ENCODE measurements at places on chromosomes 13 and 19.

- DNase-seq: no peak
Measured at GRCh38 chr19:6825076-6825774, 52.7 kb downstream of the VAV1 start.

- no peak for DNase-seq
Measured at GRCh38 chr19:11050323-11051114, 38.7 kb upstream of the LDLR start.

DNA sequence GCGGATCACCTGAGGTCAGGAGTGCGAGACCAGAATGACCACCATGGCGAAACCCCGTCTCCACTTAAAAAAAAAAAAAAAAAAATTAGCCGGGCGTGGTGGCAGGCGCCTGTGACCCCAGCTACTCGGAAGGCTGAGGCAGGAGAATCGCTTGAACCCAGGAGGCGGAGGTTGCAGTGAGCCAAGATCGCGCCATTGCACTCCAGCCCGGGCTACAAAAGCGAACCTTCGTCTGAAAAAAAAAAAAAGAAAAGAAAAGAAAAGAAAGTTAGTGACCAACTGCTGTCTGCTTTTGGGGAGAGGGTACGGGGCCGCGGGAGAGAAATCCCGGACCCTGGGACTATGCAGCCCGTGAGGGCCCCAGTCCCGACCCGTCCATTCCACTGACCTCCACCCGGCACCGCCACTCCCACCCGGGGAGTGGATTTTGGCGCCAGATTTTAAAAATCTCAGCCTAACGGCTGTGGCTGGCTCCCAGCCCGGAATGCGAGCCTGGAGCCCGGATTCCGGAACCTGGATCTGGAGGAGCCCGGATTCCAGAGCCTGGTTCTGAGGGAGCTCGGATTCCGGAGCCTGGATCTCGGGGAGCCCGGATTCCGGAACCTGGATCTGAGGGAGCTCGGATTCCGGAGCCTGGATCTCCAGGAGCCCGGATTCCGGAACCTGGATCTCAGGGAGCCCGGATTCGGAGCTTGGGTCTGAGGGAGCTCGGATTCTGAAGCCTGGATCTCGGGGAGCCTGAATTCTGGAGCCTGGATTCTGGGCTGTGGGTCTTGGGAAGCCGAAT lies 6.1 kb upstream of the LMNB2 start:
- DNase-seq: no peak

- DNase-seq: no peak
Measured at GRCh38 chr19:8387688-8388611, 2.2 kb upstream of the RAB11B start.

DNA sequence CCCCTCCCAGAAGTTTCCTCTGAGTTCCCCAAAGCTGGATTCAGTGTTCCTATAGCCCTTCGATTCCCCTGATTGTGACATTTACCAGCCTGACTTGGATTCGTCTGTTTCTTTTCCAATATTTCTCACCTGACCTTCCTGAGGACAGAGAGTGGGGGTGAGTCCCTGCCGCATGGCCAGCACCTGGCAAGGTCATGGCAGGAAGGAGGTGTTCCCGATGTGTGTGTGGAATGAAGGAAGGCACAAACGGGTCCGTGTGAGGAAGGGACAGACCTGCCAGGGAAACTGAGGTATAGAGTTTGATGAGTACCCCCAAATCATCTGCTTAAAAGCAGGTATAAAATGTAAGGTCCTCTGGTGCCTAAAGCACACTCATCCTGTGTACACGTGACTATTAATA lies 3.3 kb downstream of the COL4A1 start:
- no peak for DNase-seq

DNA sequence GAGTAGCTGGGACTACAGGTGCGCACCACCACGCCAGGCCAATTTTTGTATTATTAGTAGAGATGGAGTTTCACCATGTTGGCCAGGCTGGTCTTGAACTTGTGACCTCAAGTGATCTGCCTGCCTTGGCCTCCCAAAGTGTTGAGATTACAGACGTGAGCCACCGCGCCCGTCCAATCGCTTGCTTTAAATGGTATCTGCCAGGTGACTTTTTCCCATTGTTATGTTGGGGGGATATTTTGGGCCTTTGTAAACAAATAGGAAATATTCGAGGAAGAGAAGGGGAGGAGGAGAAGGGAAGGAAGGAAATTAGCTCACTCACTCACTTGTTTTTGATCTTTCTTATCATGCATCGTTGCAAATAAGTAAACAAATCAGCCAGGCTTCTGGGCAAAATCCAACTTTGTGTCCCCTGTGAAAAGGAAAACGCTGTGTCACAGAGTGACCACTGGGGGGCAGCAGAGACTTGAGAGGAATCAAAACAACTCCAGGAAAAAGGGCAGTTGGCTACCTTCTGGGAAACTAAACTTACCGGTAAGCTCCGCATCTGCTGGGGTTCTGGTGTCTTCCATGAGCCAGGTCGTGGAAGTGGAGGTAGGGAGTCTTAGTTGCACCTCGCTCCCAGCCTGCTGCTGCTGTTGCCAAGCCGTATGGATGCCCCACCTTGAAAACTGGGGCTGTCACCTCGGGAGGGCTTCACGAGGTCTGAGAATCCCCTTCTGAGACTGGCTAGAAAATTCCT lies 9.3 kb upstream of the RANBP3 start:
- no peak for DNase-seq

- no peak for DNase-seq
Measured at GRCh38 chr13:32135056-32135390, 103.4 kb downstream of the FRY start.

- DNase-seq: no peak
Measured at GRCh38 chr13:111584101-111584672, 263.7 kb downstream of the TEX29 start.

- no peak for DNase-seq
Measured at GRCh38 chr13:100511466-100511865, 77.1 kb downstream of the GGACT start.

DNA sequence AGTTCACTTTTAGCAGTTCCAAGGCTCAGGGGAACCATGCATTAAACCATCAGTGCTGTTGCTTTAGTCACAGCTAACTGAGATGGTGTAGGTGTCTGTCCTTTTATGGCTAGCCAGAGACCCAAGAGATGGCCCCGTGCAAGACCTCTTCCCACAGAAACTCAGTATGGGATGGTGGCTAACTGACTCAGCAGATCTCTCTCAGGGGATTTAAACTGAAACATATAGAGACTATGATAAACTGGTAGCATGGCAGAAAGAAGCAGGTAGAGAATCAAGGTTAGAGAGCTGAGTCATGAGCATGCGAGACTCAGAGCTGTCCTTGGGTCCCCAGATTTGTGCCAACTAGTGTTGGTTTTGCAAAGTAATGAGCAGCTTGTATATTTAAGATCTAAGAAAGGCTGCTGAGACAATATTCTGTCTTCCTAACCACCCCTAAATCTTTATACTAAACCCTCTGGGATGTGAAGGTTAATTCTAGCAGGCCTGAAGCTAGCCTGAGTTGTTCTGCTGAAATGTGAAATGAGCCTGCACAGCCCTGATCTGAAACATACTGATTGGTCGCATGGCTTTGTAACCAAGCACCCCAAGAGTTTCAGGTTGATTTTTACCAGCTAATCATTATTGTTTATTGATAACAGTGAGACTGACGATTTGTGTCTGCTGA lies 6.5 kb upstream of the SCEL start:
- DNase-seq: no peak

GRCh38 chr19:18656337-18657086 lies 19.7 kb downstream of the KLHL26 start:
- DNase-seq: no peak

DNA sequence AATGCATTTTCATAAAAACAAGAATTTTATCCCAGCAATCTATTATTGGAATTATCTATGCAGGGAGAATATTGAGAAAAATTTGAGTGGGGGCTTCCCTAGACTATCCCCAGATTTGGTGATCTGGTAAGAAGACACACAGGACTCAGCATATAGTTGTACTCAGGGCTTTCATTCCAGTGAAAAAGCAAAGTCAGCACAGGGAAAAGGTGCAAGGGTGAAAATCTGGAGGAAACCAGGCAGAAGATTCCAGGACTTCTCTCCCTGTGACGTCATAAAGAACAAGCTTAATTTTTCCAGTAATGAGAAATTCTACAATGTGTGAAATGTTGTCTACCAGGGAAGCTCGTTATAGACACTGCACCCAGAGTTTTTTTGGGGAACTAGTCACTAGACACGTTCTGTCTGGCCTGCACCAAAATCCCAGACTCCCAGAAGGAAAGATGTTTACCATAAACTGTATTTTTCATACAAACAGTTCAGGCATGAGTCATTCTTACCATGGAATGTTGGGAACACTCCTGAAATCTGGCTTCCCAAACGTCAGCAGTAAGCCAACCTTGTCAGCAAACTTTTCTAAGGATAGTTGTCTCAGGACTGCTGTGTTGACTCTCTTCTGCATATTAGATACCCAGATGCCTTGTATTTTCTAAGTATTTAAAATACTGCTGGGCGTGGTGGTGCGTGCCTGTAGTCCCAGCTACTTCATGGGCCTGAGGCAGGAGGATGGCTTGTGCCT lies 107.4 kb downstream of the DNAJC3 start:
- no peak for DNase-seq

DNA sequence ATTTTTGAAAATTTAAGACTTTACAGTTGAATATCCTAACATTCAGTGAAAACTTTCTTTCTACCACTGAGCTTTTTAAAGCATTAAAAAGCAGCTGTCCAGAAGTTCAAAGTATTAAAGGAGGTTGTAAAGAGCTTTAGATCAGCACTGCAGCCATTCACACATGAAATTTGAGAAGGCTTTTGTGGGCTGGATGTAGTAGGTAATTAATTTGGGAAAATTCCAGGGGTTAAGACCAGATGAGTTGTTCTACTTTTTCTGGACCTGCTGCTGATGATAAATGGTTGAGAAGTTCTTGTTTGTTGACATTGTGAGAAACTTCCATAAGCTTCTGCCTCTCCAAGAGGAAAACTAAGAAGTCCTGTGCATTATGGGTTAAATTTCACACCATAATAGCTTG lies 1779.6 kb upstream of the PRR20A start:
- no peak for DNase-seq

GRCh38 chr13:109671919-109672318 lies 114.5 kb downstream of the IRS2 start:
- DNase-seq: no peak

- DNase-seq: no peak
Measured at GRCh38 chr13:112903071-112903577, 65.9 kb upstream of the MCF2L start.

- DNase-seq: no peak
Measured at GRCh38 chr13:48559638-48560320, 26.9 kb upstream of the RCBTB2 start.

GRCh38 chr13:106145997-106146864 lies 389.2 kb downstream of the EFNB2 start:
- no peak for DNase-seq

GRCh38 chr19:30566681-30567420 lies 194.7 kb downstream of the ZNF536 start:
- no peak for DNase-seq

- DNase-seq: no peak
Measured at GRCh38 chr13:21461131-21461530, 2.0 kb upstream of the ZDHHC20 start.

GRCh38 chr19:55258476-55258827 lies 365 bp downstream of the PPP6R1 start:
- no peak for DNase-seq

- no peak for DNase-seq
Measured at GRCh38 chr13:96780105-96780504, 214.2 kb downstream of the OXGR1 start.

DNA sequence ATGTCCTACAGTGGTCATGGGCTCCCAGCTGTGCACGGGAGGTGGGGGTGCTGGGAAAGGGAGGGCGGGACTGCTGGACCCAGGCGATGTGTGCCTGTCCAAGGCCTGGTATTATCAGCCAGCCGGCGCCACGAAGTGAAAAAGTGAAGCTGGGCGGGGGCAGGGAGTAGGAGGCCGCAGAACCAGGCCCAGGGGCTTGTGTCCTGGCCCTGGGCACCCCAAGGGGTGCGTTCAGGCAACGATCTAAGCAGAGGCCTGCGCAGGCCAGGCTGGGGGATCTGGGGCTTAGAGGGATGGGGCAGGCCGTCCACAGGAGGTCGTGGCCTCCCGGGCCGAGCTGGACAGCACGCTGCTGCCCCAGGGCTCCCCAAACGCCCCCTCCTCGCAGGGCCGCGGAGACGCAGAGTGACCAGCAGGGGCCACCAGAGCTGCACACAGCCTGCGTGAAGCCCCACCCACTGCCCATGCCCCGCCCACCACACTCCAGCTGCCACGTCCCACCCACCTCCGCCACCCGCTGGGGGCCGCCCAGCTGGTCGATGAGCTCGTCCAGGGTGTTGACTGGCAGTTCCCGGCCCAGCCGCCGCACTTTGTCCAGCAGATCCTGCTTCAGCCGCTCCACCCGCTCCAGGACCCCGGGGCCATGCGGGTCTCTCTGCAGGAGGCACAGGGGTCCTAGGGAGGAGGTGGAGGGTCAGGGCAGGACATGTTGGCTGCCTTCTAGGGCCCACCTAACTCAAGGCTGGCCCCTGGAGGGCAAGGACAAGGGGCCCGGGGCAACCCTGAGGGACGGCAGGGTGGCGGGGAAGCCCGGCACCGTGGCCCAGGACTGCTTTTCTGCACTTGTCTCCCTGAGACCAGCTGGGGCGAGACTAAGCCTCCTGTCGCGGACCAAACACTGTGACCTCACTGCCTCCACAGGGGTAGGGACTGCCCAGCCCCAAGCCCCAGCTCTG lies 9.5 kb downstream of the GPX4 start:
- DNase-seq: no peak

GRCh38 chr13:75514080-75514995 lies 23.3 kb downstream of the COMMD6 start:
- no peak for DNase-seq

DNA sequence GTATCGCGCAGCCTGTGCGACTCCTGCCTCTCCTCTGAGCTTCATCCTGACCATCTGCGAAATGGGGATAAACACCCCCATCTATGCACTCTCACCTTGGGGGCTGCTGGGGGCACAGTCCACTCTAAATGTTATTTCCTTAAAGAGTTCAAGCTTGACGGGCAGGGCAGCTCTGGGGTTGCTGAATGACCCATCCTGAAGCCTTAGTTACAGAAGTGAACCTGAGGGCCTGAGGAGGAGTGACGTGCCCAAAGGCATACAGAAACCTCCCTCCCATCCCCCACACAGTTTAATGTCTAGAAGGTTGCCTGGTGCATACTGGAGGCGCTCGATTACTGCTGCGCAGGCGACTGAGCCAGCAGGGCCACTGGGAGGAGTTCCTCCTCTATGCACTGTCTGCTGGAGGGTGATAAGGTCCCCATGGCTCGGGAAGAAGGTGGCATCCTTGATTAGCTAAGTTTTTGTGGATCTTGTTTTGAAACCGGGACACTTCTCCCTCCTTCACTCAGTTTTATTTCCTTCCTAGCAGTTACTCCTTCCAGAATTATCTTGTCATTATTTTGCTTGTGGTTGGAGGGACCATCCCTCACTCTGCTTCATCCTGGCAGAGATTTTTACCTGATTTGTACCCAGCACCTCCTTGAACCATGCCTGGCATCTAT lies 572 bp upstream of the FKBP8 start:
- no peak for DNase-seq

Data from vagina (tissue), 2 donors.